ENCODE measurements at places on chromosomes 5 and 9.

- DNase-seq, result no peak
Measured at GRCh38 chr9:117742131-117742530, 37.9 kb downstream of the TLR4 start.

DNA sequence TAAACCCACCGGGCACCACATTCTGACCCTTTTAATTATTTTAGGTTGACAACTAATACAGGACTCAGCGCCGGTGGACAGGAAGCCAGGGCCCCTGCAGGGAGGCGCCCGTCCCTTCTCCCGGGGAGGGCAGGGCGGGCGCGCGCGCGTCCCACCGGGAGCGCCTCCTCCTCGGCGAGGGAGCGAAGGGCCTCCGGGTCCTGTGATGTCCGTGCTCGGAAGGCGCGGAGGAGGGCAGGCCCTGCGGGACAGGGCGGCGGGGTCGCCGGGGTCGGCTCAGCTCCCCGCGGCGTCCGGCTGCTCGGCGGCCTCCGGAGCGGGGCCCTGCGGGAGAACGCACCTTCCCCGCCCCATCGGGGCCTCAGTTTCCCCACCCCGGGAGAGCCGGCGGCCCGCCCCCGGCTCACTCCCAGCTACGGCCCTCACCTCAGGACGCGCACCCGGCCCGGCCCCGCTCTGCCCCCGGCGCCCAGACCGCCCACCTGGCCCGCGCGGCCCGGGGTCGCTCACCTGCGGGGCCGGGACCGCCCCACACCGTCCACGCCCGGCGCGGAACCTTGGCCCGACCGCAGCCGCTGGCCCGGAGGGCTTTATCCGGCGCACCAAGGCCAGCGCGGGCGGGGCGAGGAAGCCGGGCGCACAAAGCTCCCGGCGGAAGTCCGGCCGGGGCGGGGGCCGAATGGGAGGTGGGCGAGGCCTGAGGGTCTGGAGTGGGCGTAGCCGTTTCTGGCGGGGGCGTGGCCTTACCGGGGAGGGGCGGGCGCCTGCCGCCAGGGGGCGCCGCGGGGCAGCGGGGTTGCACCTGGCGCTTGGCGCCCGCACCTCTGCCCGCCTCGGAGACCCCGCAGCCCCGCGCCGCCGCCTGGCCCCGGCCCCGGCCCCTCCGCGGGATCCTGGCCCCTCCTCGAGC is at the start of the genes EXD3 and NOXA1:
Gene EXD3, minus strand, starts transcription at position 559 of the 910 bp plus-strand sequence. CDS start 27,805 bp downstream, outside the sequence.
Gene NOXA1, plus strand, starts transcription at position 790 of the 910 bp plus-strand sequence. CDS start 137 bp downstream, outside the sequence.
- DNase-seq, result peak; percentile 92

DNA sequence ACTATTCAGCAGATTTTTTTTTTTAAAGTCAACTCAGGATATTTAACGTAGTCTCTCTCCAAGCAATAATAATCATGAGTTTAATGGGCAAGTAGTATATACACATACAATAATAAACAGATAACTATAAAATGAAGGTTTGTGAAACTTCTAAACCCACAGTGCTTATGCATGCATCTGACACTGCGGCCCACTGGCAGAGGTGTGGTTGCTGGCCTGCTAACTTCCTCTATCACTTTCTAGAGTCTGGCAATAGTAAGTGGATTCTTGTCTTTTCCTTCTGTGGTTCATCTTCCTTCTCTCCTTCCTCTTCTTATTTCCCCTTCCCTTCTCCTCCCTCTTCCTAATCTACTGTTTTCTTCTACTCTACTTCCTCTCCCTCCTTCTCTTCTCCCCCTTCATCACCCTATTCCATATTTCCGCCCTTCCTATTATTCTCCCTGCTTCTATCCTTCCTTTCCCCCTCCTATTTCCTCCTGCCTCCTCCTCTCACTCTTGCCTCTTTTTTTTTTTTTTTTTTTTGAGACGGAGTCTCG is 18.6 kb upstream of the AGXT2 start:
- no peak for DNase-seq

GRCh38 chr5:150307617-150308426 is 5.1 kb upstream of the ARSI start:
- no peak for DNase-seq

GRCh38 chr5:1746371-1747078 is 53.1 kb downstream of the MRPL36 start:
- DNase-seq, result no peak

DNA sequence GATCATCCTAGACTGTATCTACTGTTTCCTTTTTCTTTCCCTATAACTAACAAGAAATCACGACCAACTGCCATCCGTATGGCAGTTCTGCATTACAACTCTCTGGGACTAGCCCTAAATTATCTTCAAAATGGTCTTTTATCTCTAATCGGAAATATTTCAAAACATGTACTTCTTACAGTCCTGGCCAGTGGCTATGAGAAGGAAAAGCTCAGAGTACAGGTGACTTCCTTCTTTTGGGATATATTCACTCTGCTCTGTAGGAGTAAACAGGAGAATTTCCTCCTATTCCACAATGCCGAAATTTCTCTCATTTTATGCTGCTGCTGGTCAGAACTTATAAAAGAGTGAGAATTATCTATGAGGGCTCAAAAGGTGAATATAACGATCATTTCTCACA is 1.8 kb upstream of the SEPTIN8 start:
- DNase-seq, result no peak

DNA sequence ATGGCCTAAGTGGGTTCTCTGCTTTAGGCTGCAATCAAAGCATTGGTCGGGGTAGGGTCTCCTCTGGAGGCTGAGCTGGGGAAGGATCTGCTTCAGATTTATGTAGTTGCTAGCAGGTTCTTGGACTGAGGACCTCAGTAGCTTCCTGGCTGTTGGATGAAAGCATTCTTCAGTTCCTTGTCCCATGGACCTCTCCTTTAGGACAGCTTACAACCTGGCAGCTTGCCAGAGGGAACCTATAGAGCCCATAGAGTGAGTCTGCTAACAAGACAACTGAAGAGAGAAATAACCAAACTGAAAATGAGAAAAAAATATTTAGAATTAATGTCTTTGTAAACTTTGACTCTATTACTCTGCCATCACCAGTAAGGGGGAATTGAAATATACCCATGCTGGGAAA is 12.4 kb downstream of the MRPS30 start:
- no peak for DNase-seq

DNA sequence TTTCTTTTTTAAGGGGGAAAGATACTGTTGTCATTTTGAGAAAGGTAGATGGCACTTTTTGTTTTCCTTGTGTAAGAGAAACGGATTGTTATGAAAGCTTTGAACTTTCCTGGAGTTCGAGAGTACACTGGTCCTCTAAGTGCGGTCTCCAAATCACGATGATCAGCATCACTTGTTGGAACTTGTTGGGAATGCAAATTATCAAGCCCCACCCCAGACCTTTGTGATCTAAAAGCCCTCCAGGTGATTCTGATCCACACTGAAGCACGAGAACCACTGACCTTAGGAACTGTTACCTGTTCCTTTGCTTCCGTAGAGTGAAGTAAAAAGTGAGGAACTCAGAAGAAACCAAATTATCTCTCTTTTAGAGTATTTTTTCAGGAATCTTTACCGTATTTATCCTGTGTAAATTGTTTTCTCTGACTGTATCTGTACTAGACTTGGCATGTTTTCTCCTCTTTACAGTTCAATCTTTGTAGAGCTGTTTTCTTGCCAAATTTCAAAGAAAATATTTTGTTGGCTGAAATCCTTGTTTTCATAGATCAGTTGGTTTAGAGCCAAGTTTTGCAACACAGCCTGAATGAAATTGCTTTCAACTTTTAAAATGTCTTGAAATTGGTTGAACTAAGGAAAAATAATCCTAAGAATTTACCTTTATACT is 4.0 kb downstream of the MAT2B start:
- DNase-seq, result no peak

DNA sequence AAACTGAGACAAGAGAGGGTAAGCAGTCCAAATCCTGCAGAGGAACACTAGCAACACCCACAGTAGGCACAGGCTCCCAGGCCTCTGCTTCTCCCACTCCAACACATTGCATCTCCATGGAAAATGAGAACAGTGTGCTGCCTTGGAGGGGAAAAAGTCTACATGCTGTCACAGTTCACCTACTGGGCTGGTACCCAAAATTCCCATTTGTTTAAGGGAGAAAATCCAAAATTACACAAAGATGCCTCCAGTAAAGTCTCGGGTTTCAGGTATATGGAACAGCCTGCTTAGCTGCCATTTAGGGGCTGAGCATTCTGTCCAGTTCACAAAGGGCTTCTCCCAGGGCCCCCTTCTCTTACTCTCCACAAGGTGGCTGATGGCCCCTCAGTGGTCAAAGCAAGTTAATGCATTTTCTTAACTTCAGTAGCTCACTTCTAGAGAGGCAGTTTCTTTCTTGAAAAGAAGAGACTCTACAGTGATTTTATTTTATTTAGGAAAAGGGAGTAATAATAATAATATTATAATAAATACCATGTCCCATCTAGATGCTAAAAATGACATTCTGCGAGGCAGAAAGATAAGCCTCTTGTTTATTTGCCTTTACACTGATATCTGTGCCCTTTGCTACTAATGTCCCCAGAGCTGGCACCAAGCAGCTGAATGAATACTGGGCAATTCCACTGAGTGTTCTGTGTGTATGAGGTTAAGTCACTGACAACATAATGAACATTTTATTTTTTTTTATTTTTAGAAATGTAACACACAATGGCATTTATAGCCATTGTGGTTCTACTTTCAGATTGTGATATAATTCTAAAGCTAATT is 89.4 kb downstream of the RGS7BP start:
- DNase-seq, result no peak

DNA sequence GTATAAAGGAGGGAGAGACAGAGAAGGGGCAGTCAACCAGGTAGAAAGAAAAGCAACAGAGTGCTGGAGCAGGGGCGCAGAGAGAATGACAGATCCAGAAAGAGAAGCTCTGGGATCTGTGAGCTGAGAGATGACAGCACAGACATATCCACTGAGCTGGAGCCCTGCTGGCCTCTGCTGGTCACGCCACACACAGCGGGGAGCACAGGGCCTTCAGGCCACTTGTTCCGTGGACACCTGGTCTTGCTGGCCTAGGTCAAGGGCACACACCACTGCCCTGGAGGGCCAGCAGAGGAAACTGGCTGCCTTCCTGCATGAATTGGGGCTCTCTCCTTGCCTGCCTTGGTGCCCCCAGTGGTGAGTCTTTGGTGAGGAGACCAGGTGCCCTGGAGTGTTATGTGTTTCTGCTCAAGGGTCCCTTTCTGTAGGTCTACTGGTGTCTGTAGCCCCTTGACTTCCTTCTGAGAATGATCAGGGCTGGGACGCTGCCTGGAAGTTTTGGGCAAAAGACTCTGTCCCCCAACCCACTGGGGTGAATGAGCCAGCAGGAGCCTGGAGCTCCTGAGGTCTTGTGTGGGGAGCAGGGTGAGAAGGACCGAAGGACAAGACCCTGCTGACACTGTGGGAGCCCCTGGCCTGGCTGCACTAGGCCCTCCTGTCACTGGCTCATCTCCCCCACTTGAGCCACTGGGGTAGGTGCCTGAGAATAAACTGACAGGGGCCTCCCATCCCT is 59.2 kb upstream of the ADAMTS2 start:
- no peak for DNase-seq

DNA sequence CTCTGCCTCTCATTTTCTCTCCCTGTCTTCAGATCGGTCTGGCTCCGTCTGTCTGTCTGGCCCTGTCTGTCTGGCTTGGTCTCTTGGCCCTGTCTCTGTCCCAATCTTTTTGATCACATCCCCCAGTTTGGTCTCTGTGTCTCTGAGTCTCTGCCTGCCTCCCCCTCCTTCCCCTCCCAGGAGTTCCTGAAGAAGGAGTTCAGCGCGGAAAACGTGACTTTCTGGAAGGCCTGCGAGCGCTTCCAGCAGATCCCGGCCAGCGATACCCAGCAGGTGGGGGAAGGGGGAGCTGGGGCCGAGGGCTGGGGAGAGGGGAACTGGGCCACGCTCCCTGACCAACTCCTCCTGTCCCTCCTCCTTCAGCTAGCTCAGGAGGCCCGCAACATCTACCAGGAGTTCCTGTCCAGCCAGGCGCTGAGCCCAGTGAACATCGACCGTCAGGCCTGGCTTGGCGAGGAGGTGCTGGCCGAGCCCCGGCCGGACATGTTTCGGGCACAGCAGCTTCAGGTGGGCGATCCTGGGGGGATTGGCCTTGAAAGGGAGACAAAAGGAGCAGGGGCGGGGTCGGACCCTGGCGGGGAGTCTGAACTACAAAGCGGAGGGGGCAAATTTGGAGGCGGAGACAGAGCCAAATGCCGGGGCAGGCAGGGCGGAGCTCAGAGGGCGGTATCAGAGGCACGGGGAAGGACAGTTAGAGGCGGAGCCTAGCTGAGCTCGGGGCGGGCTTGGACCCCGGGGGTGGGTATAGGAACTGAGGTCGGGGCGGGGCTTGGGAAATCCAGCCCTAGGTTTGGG is 9.0 kb downstream of the RGS14 start:
- no peak for DNase-seq

GRCh38 chr5:107373549-107374263 is 297.0 kb downstream of the EFNA5 start:
- no peak for DNase-seq

GRCh38 chr9:20995616-20996015 is 35.8 kb downstream of the HACD4 start:
- no peak for DNase-seq

DNA sequence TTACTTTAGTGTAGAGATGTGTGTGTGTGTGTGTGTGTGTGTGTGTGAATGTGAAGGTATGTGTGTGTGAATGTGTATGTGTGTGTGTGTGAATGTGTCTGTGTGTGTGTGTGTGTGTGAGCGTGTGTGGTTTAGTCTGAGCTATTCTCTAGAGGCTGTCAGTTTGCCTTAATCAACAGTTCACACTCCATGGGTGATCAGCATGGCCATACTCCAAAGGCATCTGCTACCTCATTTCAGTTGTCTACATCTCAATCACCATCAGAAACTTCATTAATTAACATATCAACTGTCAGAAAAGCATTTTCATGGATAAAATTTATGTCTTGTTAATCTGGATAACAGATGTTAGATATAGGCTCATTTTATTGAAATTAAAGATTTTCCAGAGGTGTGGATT is 103.1 kb upstream of the PTPN3 start:
- no peak for DNase-seq

GRCh38 chr9:38171926-38172325 is 102.9 kb upstream of the SHB start:
- DNase-seq, result no peak

DNA sequence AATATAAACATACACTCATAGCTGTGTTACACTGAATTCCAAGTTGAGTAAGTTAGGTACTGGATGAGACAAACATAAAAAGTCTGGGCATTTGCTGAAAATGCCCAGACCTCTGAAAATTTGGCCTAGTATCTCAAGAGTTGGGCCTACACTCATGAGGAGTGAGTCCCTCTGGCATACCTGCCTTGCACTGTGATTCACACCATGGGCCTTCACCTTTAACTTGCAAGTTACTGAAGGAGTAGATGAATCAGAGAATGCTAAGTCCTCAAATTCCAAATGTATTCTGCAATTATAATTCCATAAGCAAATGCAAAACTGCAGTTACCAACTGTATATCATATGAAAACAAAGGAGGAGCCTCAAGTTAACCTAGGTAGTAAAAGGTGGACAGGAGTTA is 32.3 kb upstream of the C9orf40 start:
- DNase-seq, result no peak

- DNase-seq, result no peak
Measured at GRCh38 chr9:38066914-38067858, 1.8 kb downstream of the SHB start.

GRCh38 chr5:158751961-158752655 is 347.6 kb downstream of the EBF1 start:
- DNase-seq, result no peak

DNA sequence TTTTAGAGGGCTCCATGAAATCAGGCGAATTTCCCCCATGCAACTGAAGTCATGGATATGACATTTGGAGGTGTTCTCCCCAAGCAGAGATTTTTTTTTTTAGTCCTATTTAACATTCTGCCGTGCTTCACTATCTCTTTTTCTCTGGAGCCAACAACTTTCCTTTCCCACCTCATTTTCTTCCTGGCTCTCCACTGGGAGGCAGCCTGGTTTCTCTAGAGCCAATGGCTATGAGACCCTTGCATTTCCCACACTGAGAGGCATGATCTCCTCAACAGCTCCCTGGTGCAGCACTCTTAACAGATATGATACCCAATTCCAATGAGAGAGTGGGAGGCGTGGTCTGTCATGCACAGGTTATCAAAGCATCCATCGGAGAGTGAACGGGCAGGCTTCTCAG is 310.8 kb downstream of the DRD1 start:
- no peak for DNase-seq
